Right lung (tissue), 10 donors: ENCODE measurements at places on chromosomes 1 and 21. TPM values are rescaled to one million over a fixed set of nuclear protein-coding genes. Genes with fewer than 3 reads are reported as not detected.
A peak's percentile ranks its signal among the peaks of the same experiment; 100 is the strongest.

GRCh38 chr1:225808136-225808535, 1.8 kb upstream of the EPHX1 start:
- no peak for DNase-seq

SRSF10 gene
- polyA plus RNA-seq: 294 TPM

SPRR2B gene
- not detected for polyA plus RNA-seq

DNA sequence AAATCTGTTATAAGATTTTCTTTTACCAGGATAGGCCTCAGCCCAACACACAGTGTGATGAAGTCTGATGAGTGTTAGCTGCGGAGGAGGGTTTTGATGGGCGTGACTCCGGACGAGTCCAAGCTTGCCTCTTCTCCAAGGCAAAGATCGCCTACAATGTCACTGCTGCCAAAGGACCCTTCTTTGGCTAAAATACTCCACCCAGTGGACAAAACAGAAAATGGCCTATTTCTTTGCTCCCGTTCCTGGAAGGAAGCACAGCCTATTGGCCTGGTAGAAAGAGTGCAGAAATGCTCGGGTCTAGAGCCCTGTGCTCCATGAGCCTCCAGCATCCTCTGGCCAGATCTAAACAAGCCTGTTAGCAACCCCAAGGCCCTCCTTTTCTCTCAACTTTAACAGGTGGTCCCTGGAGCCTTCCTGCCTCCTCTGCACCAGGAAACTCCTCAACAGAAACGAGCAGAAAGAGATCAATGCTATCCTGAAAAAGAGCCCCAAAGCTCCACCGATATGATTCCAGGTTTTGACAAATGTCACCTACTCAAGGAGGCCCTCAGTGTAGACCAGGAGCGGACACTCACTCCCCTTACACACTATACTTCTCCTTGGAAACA, 3.4 kb upstream of the CASQ2 start:
- DNase-seq: peak; percentile 74

DNA sequence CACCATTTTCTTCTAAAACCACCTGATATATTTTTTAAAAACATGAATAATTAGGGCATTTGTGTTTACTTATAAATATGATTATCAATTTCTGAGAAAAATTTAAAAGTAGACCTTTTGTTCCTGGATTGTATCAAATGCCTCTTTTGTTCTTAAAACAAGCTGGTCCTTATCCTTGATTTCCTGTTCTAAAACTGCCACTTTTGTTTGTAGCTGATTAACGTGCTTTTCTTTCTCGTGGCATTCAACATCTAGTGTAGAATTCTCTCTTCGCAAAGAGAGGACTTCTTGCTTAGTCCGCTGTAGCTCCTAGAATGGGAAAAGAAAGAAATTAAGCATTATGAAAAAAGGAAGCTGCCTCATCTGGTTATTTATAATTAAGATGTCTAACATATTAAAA, 25.0 kb downstream of the SASS6 start:
- no peak for DNase-seq

- DNase-seq: no peak
These were observed 26.4 kb downstream of the CAPN2 start for GRCh38 chr1:223738465-223739365.

- no peak for DNase-seq
These were observed 16.3 kb downstream of the TAL1 start for GRCh38 chr1:47215713-47216112.

DNA sequence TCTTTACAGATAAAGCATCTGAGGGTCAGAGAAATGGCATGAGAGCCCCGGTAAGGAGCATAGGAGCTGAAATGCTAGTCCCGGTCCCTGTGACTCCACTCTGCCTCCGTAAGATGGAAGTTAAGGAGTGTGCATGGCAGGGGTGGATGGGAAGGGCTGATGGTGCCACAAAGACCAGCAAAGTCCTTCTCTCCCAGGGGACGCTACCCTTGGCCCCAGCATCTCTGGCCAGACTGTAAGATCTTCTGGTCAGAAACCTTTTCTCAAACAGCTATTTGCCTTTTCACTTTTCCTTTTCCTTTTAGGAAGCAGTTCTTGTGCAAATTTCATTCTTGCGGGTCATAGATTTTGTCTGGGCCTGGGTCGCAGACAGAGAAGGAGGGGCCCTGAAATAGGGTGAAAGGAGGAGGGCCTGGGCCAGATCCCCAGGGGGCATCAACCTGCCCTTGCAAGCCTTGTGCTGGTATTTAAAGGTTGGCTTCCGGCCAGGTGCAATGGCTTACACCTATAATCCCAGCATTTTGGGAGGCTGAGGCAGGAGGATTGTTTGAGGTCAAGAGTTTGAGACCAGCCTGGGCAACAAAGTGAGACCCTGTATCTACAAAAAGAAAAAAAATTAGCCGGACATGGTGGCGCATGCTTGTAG, 14.4 kb upstream of the EPS8L3 start:
- DNase-seq: no peak

DNA sequence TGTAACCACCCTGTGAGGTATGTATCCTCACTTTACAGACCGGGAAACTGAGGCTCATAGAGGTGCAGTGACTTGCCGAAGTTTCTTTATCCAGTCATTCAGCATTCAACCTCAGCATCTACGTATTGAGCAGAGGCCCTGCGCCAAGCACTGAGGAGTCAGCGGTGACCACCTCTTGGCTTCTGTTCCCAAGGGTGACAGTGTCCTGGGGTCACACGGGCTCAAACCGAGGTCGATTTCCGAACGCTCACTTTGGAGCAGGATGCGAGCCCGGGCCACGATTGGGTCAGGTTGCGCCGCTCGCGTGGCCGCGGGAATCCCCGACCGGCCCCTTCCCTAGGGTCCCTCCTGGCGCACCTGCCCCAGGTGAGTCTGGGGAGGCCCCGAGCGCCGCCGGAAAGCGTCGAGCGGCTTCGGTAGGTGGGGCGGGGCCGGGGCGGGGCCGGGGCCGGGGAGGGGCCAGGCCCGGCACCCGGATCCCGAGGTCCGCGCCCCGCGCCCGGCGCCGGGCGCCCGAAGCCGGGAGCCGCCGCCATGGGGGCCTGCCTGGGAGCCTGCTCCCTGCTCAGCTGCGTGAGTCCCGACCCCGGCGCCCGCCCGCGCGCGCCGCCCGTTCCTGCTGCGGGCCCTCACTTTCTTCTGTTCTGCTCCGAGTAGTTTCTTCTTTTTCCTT, at the start of gene SERINC2:
SERINC2 (plus strand) TSS at position 482 of the 673 bp plus-strand sequence; CDS start at position 535, 53 bp downstream.
- DNase-seq: peak; percentile 21

- DNase-seq: no peak
These were observed 31.4 kb downstream of the LACTBL1 start for GRCh38 chr1:22941257-22941656.

DNA sequence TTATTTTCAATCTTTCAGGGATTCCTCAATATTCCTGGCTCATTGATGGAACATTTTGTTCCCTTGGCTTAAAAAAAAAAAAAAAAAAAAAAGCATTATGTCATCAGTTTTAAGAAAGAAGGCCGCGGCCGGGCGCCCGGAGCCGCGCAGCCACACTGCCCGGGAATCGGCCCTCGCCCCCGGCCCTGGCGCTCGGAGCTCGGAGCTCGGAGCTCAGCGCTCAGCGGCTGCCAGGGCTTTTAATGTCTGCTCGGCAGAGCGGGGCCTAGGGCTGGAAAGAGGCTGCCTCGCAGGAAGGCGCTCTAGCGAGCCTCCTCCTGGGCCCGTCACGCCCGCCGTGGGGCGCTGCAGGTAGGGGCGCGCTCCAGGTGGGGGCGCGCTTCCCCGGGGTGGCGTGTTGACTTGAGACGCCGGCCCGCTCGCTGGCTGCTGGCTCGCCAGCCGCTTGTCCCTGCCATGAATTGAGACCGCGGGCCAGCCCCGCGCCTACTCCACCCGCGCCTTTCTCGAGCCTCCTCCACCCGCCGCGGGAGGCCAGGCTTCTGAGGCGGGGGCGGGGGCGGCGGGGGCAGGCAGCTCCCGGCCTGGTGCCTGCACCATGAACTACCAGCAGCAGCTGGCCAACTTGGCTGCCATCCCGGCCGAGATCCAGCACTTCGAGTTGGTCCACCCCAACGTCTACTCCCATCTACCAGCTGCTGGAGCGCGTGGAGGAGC, 5.4 kb upstream of the TDRD5 start:
- DNase-seq: peak; percentile 71

GRCh38 chr1:7093297-7093696, 308.0 kb downstream of the CAMTA1 start:
- DNase-seq: no peak

DNA sequence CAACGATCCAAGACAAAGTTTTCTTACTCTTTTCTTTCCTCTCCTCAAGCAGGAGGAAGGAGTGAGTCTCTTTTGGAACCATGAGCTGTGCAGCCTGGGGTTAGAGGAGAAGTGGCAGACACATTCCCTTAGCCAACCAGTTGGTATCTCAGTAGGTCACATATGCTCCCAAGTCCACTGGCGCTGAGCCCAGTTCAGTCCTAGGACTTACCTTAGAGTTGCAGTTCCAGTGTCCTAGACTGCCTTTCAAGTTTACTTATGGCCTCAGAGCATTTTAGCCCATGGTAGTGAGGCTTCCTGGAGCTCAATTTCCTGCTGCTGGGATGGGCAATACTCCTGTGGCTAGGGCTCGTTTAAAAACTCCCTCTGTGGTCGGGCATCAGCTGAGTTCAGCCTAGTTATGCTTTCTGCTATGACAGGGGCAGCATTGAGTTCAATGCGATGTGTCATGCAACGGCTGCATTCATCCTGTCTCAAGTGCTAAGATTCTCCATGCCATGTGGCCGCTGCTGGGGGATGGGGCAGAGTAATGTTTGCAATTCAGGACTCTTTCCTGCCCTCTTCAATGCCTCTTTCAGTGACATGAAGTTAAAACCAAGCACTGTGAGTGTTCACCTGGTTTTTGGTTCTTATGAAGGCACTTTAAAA, 103.8 kb downstream of the LRRC7 start:
- no peak for DNase-seq

DNA sequence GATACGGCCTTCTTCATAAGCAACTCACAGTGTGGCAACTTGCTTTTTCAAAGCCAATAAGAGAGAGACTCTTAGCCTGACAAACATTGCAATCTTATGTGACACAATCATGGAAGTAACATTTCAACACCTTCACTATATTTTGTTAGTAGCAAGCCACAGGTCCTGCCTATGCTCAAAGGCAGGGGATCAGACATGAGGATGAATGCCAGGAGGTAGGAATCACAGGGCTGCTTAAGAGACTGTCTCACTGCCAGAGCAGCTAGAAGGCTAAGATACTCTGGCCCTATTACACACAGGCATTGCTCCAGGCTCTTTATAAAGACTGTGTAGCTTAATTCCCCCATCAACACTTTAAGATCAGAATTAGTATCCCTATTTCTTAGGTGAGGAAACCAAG, 236.2 kb upstream of the KAZN start:
- DNase-seq: no peak

LINGO4 gene
- 0.05 TPM for polyA plus RNA-seq

- DNase-seq: no peak
These were observed 117.8 kb downstream of the HHAT start for GRCh38 chr1:210446479-210446878.

GRCh38 chr21:24420689-24421088, 1186.6 kb downstream of the MRPL39 start:
- DNase-seq: no peak

DNA sequence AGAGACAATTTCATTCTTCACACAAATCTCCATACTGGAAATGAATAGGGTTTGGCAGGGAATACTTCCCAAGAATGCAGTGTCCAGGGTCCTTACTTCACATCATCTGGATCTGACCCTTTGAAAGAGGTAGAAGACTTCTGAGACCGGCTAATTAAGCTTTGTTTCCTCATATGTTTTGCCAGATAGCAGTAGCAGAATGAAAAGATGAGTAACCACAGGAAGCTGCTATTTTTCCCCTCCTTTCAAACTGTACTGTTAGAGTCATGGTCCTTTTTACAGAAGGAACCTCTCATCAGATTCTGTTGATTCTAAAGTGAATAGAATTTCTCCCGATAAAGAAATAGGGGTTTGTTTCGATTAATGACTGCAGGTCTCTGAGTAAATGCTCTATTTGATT, 1.4 kb upstream of the OLFML3 start:
- no peak for DNase-seq

- no peak for DNase-seq
These were observed 16.9 kb upstream of the PUM1 start for GRCh38 chr1:31082385-31082784.
